ENCODE measurements at places on chromosomes 7 and 10.

GRCh38 chr7:156768698-156769472 is 124.1 kb downstream of the LMBR1 start:
- peak; percentile 64 for DNase-seq

DNA sequence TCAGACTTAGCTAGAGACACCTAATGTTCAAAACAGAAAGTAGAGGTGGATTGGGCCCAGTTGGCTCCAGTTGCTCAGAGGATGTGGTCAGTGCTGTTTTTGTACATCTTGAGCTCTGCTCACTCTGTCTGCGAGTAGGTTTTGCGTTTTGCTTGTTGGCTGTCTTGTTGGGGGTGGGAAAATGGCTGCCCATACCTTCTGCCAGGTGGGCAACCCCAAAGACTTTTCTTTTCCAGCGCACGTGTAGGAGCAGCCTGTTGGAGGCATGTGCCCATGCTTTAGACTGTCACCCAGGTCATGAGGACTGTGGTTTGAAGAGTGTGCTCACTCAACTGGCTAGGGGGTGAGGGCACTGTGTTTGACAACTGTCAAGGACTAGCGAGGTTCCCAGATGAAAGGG is 73.9 kb downstream of the KAT6B start:
- DNase-seq: peak; percentile 43

- DNase-seq: no peak
These were observed 53.3 kb downstream of the C7orf25 start for GRCh38 chr7:42858570-42858969.

GRCh38 chr7:48046458-48046857 is 11.1 kb downstream of the C7orf57 start:
- no peak for DNase-seq

DNA sequence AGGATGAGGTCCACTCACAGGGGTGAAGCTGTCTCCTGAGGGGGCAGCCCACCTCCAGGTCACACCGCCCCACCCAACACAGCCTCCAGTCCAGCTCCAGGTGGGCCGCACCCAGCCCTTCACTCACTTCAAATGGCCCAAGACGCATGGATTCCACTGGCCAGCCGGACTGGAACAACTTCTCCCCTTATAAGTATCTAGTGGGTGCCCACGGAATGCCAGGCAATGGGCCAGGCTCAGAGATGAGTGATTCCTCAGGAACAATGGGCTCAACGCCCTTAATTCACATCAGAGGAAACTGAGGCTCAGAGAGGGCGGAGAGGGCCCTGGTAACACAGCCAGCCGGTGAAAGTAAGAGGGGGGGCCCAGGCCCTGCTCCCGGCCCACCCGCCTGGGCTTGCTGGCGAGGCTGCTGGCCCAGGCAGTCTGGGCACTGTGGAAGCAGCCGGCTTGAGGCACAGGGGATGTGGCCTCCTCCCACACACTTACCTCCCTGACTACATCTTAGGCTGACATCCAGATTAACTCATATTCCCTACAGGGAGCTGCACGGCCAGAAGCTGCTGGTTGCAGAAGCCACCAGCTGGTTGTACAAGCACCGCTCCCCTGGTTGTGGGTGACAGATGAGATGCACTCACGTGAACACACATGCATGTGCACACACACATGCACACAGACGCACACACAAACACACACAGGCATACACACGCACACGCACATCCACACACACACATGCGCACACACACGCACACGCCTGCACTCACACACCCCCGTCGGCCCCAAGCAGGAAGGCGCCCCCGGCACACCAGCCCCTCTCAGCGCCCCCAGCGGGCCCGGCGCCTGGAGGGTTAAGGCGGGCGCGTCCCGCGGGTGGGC is 1.0 kb upstream of the FAM20C start:
- no peak for DNase-seq

GRCh38 chr10:78416031-78417011 is 382.7 kb downstream of the RPS24 start:
- no peak for DNase-seq

DNA sequence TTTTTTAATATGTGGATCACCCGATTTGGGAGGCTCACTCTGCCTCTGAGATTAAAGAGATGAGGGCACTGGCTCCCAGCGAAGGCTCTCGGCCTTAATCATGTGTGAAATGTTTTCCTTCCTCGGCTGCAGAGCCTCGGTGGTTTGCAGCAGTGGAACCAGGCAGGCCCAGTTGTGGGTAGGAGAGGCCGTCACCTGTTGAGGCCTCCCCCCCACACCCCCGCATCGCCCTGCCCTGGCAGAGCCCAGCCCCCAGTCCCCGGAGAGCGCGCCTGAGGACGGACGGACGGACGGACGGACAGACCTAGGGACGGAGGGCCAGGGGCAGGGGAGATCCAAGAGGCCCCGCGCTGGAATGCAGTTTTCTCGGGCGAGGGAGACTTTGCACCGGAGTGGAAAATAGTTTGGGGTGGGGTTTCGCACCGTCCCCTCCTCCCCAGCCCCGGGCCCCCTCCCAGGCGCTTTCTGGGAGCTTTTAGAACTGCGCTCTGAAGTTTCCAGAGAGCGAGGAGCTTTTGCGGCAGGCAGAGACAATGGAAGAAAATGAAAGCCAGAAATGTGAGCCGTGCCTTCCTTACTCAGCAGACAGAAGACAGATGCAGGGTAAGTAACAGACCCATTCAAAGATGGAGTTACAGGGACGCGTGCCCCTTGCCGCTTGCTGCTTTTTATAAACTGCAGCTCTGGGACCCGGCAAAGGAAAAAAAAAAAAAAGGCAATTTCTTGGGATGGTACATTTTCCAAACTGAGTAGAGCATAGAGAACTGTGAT is at the start of gene KIAA1217:
TSS of gene KIAA1217 (plus strand) at position 478 of the 771 bp plus-strand sequence. CDS start at position 534, 56 bp downstream.
- DNase-seq: no peak

DNA sequence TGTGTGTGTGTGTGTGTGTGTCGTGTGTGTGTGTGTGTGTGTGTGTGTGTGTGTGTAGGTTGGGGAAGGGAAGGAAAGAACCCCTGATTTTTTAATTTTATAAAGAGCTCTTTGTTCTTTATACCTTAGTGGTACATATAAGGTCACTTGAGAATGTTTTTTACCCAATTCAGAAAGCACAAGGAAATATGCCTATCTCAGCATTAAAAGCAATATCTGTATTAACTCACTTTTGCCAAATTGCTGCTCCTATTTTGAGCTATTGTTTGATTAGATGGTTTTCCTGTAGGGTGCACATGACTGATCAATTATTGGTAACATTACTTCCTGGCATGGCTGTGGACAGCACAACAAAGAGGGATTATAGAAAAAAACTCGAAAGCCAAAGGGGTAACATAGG is 60.5 kb downstream of the SEMA3D start:
- DNase-seq: no peak

GRCh38 chr7:28871631-28872030 is 86.5 kb downstream of the TRIL start:
- DNase-seq: no peak

DNA sequence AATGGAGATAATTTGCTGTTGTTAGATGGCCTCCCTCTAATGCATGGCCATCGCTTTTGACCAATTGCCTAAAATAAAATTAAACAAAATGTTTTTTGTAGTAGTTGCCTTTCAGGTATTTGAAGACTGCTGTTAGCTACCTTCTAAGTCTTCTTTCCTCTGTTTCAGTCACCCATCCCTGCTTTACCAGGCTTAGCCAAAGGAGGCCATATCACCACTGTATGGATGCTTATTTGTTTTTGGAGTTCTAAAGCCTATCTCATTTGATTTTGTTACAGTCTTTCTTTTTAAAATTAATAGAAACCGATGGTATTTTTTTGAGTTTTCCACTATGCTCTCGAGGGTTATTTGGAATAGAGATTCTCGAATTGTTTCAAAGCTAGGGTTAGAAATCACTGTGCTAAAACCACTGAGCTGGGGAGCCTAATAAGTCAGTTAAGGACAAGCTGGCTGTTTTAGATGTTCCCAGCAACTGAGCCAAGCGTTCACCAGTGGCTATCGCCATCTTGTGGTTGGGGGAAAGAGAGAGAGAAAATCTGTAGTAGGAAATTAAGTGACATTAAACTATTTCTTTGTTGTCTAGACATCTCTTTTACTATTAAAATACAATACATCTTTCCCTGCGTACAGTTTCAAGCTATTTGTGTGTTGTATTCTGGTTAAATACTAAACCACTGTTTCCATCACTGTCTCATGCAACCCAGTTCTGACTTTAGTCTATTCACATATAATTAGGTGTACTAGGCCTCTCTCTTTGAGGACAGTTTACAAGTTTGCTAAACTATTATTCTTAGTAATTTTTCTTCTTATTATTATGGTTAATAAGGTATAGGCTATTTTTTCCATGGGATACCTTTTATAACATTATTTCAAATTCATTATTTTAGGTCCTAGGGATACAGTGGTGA is 52.2 kb downstream of the GPR158 start:
- peak; percentile 33 for DNase-seq

DNA sequence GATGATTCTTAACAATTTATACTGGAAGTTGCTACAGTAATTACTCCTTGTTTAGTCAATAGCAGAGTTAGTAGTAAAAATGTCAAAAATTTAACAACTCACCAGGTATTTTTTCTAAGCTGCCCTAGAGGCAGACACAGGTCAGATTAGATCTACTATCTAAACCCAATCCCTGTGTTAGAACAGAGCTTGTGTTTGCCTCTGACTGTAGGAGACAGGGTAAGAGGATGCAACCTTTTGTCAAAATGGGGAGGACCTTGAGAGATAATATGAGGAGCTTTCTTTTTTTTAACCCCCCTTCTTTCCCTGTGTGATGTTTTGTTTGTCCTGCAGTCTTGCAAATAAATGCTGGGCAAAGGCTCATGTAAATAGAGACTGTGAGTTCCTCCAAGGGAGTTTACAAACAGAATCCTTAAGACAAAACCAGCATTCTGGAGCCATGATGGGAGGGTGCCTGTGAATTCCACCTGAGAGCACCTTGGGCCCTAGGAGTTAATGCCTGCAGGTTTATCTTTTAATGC is 353.1 kb downstream of the GATA3 start:
- DNase-seq: no peak

DNA sequence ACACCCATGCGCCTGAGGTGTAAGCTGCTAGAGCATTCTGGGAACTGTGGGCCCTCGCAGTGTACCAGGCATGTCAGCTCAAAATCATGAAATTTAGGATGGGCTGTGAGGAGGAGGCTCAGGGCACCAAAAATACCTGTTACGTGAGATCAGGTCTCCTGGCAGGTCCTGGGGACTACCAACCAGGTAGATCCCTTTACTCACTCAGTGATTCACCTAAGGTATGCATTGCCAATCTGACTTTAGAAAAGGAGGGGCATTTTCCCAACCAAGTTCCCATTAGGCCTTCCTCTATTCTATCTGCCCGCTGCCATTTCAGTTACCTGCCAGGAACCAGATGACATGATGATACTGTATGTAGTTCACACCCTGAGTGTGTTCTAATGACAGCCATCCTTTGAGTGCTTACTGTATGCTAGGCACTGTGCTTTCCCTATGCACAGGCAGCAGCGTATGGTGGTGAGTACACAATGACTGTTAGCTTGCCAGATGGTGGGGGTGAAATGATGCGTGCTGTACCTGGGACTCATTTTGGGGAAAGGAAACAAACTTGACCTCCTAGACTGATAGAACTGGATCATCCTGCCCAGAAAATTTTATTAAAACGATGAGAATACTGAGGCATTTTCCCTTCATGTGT is 62.0 kb downstream of the CFAP58 start:
- DNase-seq: no peak

DNA sequence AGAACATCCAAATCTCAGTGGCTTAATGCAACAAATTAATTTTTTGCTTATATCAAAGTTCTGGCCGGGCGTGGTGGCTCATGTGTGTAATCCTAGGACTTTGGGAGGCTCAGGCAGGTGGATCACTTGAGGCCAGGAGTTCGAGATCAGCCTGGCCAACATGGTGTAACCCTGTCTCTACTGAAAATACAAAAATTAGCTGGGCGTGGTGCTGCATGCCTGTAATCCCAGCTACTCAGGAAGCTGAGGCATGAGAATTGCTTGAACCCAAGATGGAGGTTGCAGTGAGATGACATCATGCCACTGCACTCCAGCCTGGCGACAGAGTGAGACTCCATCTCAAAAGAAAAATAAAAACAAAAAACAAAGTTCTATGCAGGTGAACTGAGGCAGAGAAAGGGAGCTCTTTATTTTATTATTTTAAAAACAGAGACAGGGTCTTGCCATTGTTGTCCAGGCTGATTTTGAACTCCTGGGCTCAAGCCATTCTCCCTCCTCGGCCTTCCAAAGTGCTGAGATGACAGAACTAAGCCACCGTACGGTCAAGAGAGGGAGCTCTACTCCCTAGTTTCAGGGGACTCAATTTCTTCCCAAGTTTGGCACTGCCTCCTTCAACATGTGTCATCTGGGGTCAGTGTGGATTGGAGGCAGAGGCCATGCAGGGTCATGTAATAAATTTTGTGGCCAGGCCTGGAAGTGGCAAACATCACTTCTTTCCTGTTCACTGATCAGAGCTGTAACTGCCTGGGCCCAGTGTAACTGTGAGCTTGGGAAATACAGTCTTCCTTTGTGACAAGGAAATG is 2.4 kb downstream of the ADCK2 start:
- no peak for DNase-seq
